Ascending aorta (tissue), 2 donors: ENCODE measurements at places on chromosomes 3 and 15. TPM values are rescaled to one million over a fixed set of nuclear protein-coding genes. Genes with fewer than 3 reads are reported as not detected.

- H3K36me3 ChIP-seq = no peaks in the 10 kb centered on the region
- H3K27ac ChIP-seq = no peak overlapping the region
- no peak overlapping the region for H3K4me3 ChIP-seq
- no peaks in the 10 kb centered on the region for H3K27me3 ChIP-seq
Measured at GRCh38 chr3:46269556-46269955, 27.3 kb downstream of the CCR3 start.

DNA sequence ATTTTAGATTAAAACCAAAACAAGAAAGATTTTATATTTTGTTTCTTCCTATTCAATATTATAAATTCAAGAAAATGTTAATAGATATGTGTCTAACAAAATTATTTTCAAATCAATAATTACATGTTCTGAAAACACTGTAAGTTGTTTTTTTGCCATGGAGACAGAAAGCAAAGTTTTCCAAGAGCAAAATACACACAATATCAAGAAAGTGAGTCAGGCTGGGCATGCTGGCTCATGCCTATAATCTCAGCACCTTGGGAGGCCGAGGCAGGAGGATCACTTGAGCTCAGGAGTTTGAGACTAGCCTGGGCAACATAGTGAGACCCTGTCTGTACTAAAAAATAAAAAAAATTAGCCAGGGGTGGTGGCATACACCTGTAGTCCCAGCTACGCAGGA lies 71.7 kb downstream of the TTC23 start:
- H3K27me3 ChIP-seq = no peaks in the 10 kb centered on the region
- no peaks in the 10 kb centered on the region for H3K36me3 ChIP-seq
- no peak overlapping the region for H3K27ac ChIP-seq

TGM5 gene
- total RNA-seq = not detected

DNA sequence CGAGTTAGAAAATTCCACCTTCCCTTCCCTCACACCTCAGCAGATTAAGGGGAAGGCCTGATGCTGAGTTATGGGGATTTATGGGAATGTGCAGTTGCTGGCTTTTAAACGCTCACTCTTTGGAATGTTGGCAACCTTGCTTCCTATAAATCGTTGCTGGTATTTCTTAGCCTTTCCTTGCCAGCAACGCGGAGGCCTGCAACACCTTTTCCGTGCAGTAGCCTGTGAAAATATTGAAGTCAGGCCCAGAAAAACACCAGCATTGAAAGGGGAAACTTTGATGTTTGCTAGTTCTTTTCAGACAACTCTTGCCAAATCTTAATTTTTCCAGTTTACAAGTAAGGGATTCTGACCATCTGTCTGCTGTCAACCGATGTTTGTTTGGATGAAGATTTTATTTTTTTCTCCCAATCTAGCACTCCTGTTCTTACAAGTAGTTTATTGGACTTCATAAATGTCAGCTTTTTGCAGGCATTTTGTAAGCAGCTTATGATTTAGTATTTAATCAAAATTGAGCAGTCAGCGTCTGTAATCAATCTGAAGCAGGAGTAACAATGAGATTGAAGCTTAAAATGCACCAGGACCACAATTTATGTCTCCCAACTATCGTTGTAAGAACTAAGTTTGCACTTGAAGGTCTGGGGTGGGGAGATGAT lies 251.0 kb downstream of the RPLP1 start:
- H3K4me1 ChIP-seq = no peaks in the 10 kb centered on the region
- H3K27me3 ChIP-seq = no peaks in the 10 kb centered on the region
- no peak for DNase-seq
- H3K36me3 ChIP-seq = no peaks in the 10 kb centered on the region

SMAD3 gene
- 89.3 TPM for total RNA-seq

GASK1A gene
- total RNA-seq = 25.8 TPM

GRCh38 chr3:8607234-8608040 lies 37.2 kb downstream of the SSUH2 start:
- peak overlapping the region; percentile 2 for H3K4me3 ChIP-seq
- DNase-seq = peak; percentile 34
- no peak overlapping the region for H3K27ac ChIP-seq
- peaks cover 22% of the 10 kb centered on the region for H3K4me1 ChIP-seq

SUMF1 gene
- 98.4 TPM for total RNA-seq

ABHD6 gene
- 6.9 TPM for total RNA-seq

GRCh38 chr3:52967398-52967797 lies 70.0 kb upstream of the STIMATE start:
- H3K36me3 ChIP-seq = no peaks in the 10 kb centered on the region
- no peak for DNase-seq
- no peak overlapping the region for H3K4me3 ChIP-seq
- no peak overlapping the region for H3K27ac ChIP-seq

DNA sequence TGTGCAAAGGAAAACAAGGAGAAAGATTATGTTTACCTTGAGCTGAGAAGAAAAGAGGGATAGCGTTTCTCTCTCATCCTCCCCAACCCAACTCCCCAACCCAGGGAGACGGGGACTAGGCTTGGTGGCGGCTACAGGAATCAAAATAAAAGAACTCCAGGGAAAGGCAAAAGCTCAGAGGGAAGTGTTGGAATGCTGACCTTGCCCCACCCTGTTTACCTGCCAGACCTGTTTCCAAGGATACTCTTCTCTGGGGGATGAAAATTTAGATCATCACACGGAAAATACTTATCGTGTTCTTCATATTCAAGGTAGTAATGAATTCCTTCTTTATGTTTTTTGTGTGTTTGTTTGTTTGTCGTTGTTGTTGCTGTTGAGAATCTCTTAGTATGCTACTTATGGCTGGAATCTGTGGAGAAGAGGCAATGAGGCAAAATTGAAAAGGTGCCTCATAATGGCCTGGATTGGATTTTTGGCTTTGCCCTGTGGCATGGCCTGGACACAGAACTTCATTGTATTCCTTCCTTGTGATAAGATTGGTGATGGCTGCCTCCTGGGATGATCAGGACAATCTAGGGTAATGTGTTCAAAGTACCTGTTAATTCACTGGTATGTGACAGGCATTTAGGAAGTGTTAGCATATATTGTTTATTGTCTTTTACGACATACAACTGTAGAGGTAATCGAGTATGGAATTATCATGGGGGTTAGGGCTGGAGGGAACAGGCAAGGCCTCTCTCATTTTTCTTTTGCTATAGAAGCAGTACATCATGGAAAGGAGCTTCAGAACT lies 11.1 kb upstream of the TPRG1 start:
- H3K36me3 ChIP-seq = no peaks in the 10 kb centered on the region
- H3K27me3 ChIP-seq = no peaks in the 10 kb centered on the region
- no peak overlapping the region for H3K4me3 ChIP-seq
- no peak for DNase-seq
- no peaks in the 10 kb centered on the region for H3K4me1 ChIP-seq

SCG5 gene
- not detected for total RNA-seq

GRCh38 chr3:46676601-46677410 lies 16.7 kb downstream of the ALS2CL start:
- DNase-seq = no peak
- peaks cover 7% of the 10 kb centered on the region for H3K36me3 ChIP-seq
- no peak overlapping the region for H3K27ac ChIP-seq
- H3K4me1 ChIP-seq = no peaks in the 10 kb centered on the region
- no peak overlapping the region for H3K4me3 ChIP-seq

DNA sequence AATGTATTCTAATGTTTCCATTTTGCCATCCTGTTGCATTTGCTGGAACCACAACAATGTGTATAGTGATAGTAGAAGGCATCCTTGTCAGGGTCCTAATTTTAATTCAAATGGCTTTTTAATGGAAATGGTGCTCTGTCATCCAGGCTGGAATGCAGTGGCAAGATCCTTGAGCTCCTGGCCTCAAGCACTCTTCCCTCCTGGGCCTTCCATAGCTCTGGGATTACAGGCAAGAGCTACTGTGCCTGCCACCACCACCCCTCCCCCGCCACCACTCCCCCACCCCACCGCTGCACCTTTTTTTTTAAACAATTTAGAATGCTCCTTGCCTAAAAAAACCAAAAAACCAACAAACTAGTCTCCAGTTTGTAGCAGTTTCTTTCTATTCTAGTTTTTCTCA lies 15.2 kb upstream of the IQCF6 start:
- H3K4me1 ChIP-seq = no peaks in the 10 kb centered on the region
- no peak overlapping the region for H3K4me3 ChIP-seq
- no peaks in the 10 kb centered on the region for H3K27me3 ChIP-seq
- no peak for DNase-seq

DNA sequence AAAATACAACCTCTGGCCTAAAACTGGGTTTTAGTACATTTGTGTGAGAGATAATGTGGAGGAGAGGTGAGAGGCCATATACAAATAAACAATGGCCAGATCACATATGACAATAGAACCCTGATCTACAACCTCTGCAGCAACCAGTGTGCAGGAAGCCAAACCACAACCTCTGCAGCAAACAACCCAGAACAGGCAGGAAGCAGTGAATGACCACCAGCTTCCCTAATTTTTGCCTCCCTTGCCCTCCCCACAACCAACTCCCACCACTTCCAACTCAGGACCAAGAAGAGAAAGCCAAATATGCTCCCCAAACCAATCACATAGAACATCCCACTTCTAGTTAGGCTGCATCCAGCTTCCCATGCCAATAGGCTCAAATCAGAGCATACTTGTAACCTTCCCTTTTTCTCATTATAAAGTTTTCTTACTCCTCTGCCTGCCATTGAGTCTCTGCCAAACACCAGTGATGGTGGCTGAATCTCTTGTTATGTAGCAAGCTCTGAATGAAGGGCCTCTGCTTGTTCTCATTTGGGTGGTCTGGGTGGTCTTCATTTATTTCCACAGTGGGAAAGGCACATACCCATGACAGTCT lies 102.6 kb upstream of the GAP43 start:
- no peaks in the 10 kb centered on the region for H3K4me1 ChIP-seq
- no peaks in the 10 kb centered on the region for H3K36me3 ChIP-seq
- H3K27me3 ChIP-seq = no peaks in the 10 kb centered on the region
- no peak overlapping the region for H3K27ac ChIP-seq

- no peaks in the 10 kb centered on the region for H3K27me3 ChIP-seq
- no peak overlapping the region for H3K4me3 ChIP-seq
- no peaks in the 10 kb centered on the region for H3K36me3 ChIP-seq
- H3K27ac ChIP-seq = no peak overlapping the region
- no peak for DNase-seq
Measured at GRCh38 chr3:108127301-108127988, 36.6 kb upstream of the CD47 start.

OXTR gene
- total RNA-seq = 150 TPM

- DNase-seq = no peak
- H3K27ac ChIP-seq = peak overlapping the region; percentile 24
- H3K36me3 ChIP-seq = no peaks in the 10 kb centered on the region
- no peaks in the 10 kb centered on the region for H3K27me3 ChIP-seq
- H3K4me3 ChIP-seq = no peak overlapping the region
Measured at GRCh38 chr3:192819001-192819569, 91.7 kb upstream of the FGF12 start.

MYL3 gene
- total RNA-seq = 3.6 TPM

GRCh38 chr15:57323806-57324589 lies 52.3 kb upstream of the CGNL1 start:
- no peak overlapping the region for H3K27ac ChIP-seq
- H3K27me3 ChIP-seq = no peaks in the 10 kb centered on the region
- no peak for DNase-seq
- H3K4me1 ChIP-seq = no peaks in the 10 kb centered on the region
- no peaks in the 10 kb centered on the region for H3K36me3 ChIP-seq

CPNE9 gene
- total RNA-seq = not detected

DNA sequence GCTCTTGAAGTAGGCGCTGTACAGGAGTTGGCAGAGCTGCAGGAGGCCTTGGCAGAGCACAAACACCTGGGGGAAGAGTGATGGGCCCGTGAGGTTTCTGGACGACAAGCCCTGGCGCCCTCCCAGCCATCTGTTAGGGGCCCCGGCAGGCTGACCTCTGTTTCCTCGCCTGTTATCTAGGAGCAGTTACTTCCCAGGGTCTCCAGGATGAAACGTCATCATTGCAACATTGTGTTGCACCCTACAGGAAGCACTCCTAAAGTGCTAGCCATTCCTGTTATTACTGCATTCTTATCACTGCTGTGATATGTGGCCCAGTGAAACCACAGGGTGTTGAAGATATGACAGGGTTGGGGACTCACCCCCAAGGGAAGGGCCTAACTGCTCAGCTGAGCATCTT lies 50.2 kb downstream of the SLCO2A1 start:
- no peak overlapping the region for H3K4me3 ChIP-seq
- H3K36me3 ChIP-seq = no peaks in the 10 kb centered on the region
- H3K4me1 ChIP-seq = no peaks in the 10 kb centered on the region
- no peak overlapping the region for H3K27ac ChIP-seq

GRCh38 chr3:130081351-130081881 lies at the start of gene ALG1L2:
Gene ALG1L2, plus strand, starts transcription at chr3:130081831. Its CDS starts 186 bp downstream, at chr3:130082017.
- H3K4me3 ChIP-seq = no peak within 1 kb of the TSS
- no peak within 1 kb of the TSS for H3K27ac ChIP-seq
- no peak for DNase-seq

LMAN1L gene
- not detected for total RNA-seq

DNA sequence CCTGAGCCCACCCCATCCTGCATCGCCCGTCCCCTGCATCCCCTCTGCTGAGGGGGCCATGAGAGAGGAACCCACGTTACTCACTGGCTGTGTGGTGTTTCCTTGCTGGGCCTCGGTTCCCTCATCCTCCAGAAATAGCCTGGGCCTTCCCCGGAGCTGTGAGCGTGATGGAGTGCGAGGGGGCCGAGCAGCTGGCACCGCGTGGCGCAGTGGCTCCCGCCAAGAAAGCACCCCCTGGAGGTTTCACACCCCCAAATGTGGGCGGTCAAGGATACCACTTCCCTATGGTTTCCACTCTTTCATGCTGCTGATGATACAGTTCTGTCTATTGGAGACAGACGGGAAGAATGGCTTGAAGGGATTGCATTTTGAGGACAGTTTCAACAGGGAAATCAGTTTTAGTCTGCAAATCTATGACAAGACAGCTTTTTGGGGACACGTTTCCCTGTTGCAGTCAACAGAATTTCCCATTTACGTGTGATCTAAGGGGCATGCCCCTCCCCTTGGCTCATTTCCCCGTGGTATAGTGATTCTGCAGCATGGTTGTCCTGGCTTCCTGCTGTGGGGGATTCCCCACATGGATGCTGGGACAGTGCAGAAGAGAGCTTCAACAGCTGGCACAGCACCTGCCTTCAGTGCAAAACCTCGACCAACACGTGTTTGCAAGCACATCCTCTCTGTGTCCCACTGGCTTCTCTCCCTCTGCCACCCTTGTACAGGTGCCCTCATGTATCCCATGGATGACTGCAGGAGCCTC lies 377.5 kb downstream of the LRTM1 start:
- no peak overlapping the region for H3K4me3 ChIP-seq
- H3K36me3 ChIP-seq = no peaks in the 10 kb centered on the region
- H3K4me1 ChIP-seq = no peaks in the 10 kb centered on the region
- H3K27ac ChIP-seq = no peak overlapping the region
- DNase-seq = no peak
- no peaks in the 10 kb centered on the region for H3K27me3 ChIP-seq

GRCh38 chr15:80055933-80056332 lies 3.5 kb upstream of the ZFAND6 start:
- no peak overlapping the region for H3K4me3 ChIP-seq
- H3K27ac ChIP-seq = no peak overlapping the region
- peaks cover 6% of the 10 kb centered on the region for H3K4me1 ChIP-seq
- DNase-seq = no peak
